ENCODE measurements at places on chromosomes 4 and X.

DNA sequence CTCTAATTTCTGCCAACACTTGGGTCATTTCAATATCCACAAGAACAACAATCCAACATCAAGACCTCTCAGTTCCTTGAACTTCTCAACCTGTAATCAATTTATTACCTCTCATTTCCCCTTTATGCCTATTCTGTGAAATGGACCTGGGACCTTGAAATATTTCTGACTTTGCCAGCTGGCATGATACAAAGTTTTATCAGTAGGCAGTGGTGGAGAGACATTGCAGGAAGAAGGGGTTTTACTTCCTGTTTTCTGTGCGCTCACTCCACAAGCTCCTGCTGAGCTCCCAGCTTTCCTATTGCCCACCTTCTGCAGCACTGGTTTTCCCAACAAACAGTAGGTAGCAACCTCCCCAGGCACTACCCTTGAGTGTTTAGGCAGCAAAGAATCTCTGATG, 3.5 kb upstream of the ARHGEF6 start:
- no peak for DNase-seq

DNA sequence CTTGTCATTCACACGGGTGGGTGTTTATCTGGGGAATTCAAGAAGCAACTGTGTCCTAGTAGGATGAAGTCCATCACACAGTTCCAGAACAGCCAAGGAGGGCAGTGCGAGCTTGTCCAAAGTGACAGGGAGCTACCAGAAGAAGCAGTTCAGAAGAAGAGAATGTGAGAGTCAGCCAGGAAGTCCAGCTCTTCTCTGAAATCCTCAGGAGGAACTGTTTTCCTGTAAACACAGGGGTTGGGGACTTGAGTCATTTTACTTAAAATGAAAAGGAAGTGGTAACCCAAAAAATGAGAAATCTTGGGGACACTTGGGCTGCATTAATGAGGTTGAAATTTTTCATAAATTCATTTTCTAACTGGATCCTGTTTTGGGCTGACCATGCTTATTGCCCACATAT, 8.2 kb upstream of the TLR10 start:
- DNase-seq: no peak

DNA sequence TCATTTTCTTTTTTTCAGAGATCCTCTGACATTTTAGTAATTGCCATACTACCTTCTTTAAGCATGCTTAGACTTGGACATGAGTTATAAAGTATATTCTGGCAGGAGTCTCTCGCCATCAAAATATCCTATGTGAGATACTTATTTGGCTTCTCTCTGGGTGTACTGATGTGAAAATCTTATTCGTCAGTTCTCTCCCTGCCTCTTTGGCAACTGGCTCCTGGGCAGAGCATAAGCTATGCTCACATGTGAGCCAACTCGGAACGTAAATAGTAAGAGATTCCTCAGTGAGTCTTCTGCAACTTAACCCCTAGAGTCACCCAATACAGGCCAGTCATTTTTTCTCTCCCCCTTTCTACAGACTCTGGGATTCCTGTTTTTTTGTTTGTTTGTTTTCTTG, 91.6 kb downstream of the MAGEB17 start:
- no peak for DNase-seq

- no peak for DNase-seq
Observed at GRCh38 chr4:26984896-26985295, 124.3 kb downstream of the STIM2 start.

DNA sequence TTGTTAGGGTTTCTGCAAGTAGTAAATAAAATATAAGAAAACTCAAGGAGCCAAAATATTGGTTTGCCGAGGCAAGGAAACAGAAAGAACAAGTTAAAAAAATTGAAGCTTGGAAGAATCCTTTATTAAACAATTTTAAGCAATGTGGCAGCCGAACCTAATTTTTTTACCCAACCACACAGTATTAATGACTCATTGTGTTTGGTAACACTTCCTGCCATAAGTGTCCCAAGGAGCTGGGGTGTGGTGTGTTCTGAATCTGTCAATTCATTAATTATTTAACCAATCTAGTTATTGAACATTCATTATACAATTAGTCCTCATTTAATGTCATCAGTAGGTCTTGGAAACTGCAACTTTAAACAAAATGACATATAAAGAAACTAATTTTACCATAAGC, 19.3 kb upstream of the CPE start:
- DNase-seq: no peak

DNA sequence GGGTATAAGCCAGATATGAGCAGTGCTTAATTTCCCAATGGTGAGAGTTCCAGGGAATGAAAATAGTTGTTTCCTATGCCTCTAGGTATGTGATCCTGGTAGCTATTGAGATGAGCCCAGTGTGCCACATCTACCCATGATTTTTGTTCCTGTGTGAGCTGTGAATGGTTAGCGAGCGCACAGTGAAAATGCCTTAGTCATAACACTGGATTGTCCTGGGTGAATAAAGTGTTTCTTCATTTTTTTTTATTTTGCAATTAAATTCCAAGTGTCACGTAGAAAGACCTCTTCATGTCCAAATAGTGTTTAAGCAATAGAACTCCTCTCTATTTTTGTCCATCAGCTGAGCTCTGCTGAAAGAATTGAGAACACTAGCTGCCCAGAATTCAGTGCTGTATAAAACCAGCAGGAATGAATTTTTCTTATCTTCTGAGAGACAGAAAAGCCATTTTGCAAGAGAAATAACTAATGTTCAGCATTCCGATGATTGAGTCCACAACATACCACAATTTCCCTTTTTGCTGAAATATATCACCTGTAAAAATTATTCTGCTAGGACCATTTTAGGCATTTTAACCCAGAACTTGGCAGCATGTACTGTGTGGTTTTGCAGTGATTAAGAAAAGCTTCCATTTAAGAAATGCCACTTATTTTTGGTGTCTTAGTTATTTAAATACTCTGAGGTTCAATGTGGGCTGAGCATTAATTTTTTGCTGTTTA, 5.6 kb downstream of the MAOA start:
- no peak for DNase-seq

DNA sequence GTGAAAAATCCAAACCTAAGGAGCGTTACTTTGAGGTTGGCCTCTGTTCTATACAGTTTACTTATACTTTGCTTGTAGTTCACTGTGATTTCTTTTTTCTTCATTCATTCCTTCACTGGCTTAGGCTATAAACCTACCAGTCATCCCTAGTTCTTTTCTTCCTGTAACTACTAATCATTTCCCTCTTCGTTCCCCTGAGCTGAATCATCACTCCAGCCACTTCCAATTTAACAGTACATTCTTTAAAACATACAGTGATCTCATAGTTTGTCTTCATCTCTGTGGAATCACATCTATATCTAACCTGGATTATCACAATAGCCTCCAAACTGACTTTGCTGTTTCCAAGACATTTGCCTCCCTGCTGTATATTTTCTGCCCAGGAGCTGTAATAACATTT, 25.2 kb upstream of the NPFFR2 start:
- DNase-seq: no peak

DNA sequence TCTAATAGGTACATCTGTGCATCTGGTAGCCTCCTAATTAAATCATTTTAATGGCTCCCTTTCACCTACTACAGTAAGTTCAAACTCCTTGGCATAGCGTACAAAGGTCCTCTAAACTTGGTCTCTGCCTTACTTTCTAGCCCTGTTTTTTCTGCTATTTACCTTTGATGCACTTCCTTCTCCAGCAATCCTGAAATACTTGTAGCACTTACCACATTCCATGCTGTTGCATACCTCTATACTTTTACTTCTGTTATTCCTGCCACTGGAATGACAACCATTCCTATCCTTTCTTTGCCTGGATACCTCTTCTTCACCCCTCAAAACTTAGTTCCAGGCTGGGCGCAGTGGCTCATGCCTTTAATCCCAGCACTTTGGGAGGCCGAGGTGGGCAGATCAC, 56.6 kb upstream of the LHFPL1 start:
- no peak for DNase-seq

DNA sequence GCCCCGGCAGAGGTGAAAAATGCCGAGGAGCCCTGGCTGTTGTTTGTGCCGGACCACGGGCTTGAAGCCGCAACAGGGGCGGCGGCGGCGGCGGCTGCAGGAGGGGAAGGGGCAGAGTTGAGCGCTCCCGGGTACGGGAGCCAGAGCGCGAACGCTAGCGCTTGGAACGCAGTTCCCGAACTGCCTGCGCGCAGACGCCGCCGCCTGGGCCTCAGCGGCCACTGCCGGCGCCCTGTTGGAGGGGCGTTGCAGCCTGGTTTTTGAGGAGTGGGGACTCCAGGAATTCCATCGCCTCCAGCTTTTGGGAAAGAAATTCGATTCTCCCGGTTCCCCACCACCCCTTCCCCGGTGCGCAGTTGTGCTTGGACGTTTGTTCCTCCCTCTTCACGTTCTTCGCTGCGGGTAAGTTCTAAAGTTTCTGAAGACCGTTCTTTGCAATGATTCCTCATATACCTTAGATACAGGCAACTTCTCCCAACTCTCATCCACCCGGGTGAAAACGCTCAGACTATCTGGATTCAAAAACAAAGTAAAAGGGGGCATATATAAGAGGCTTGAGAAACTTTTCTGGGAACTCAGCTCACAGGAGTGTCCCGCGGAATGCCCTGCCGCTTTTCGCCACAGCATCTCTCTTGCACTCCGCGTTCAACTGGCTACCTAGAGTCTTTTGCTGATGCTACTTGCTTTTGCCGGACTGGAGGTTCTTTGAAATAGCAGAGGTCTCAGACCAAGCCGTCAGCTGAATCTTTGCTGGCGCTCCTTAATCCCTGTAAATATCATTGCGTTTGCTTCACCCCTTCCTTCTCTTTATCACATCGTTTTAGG, 1.0 kb downstream of the FAT4 start:
- DNase-seq: no peak

DNA sequence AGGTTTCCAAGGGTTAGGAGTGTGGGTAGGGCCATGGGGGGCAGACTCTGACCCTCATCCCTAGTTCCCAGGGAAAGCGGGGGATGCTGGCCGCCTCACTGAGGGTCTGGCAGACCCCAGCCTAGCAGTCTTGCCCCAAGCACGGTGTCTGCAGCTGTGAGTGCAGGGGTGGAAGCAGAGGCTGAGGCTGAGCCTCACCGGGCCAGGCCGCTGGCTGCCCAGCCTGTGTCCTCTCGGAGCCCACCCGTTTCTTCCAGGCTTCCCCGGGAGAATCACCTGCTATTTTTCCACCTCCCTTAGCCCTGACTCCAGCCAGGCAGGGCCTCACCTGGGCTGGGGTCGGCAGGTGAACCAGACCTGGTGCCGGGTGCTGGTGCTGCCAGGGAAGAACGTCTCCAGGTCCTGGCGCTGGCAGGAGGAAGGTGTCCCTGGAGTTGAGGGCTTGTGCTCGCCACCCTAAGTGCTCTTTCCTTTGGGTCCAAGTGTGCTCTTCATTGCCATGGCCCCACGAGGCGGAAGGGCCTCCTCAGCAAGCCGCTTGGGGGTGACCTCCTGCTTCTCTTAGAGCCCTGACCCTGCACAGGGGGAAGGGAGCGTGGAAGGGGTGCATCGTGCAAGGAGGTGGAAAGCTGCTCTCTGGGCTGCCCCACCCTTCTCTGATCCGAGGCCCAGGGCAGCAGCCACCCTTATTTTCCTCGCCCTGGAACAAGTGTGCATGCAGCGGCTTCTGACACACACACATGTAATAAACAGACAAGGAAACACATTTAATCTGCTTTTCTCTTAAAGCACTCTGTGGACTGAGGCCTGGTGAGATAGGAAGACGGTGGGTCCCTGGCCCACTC, 112.7 kb downstream of the FAM53A start:
- DNase-seq: no peak

- DNase-seq: no peak
Observed at GRCh38 chr4:57437649-57438048, 327.5 kb upstream of the IGFBP7 start.

DNA sequence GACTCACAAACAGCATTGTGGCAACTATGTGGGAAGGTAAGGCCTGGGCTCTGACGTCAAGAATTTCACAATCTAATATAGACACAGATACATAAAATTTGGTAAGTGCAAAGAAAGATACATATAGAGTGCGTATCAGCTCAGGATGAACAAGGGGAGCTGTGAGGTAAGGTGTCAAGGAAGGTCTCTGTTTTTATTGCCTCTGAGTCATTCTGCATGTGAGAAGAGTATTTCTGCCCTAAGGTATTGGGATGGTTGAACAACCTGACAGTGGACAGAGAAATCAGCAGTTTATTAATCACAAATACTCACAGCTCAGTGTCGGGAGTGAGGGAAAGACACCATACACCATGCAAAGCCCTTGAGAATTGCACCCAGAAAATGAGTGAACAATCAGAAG, 89.8 kb downstream of the COMMD8 start:
- DNase-seq: no peak

GRCh38 chr4:72449705-72450104, 119.3 kb downstream of the ADAMTS3 start:
- DNase-seq: no peak

GRCh38 chr4:45987858-45988257, 136.0 kb downstream of the GABRG1 start:
- DNase-seq: no peak

DNA sequence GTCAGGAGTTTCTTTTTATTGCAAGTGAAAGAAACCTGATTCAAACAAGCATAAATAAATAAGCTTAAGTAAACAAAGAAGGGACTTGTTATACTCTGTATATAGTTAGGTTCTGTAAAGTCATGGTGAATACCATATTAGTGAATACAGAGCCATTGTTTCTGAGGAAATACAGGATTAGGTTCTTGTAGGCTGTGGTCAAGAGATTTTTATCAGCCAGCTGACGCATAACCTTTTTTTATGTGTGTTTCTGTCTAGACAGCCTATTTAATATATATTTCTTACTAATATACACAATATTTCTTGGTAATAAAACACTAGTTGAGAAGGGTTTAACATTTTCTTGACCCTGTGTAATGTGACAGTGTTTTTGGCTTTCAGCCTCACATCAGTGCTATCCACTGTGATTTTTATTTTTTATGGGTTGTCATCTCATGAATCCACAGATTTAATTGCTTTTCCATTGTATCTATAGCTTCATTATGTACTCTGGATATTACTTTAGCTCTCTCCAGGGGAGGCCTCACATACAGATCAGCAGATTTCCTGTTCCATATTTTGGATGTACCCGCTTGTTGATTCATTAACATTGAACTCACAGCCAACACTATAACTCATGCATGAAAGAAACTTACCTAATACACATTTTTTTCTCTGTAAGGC, 8.0 kb downstream of the HERC3 start:
- no peak for DNase-seq

- no peak for DNase-seq
Observed at GRCh38 chr4:2820216-2820982, 23.2 kb upstream of the ADD1 start.

- no peak for DNase-seq
Observed at GRCh38 chr4:177483271-177483670, 41.0 kb upstream of the AGA start.

- DNase-seq: no peak
Observed at GRCh38 chr4:10023050-10023419, 1.7 kb upstream of the SLC2A9 start.

GRCh38 chrX:50812995-50813842, 775 bp downstream of the SHROOM4 start:
- no peak for DNase-seq

- DNase-seq: no peak
Observed at GRCh38 chr4:100981447-100982204, 365.7 kb downstream of the PPP3CA start.

All from NCI-H774 (cell line).